ENCODE measurements at places on chromosomes 6 and 20.

- DNase-seq: no peak
These were observed 10.8 kb upstream of the FKBP1A start for GRCh38 chr20:1403624-1404023.

GRCh38 chr6:13617066-13617465 lies 1.9 kb downstream of the NOL7 start:
- no peak for DNase-seq

DNA sequence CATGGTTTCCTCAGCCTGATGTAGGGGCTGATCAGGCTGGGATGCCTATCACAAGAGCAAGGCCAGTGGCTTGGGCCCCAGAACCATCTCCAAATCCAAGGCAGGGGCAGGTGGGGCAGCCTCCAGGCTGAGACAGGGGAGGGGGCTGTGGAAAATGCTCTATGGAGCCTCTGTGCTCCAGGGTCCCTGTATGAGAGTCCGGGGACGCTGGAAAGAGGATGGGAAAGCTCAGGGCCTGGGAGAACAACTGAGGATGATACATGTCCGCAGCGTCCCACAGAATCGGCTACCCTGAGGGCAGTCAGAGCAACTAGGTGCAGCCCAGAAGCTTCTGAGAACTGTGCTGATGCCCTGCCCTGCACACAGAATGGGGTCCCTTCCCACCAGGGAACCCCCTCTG lies 43.4 kb downstream of the CPXM1 start:
- no peak for DNase-seq

DNA sequence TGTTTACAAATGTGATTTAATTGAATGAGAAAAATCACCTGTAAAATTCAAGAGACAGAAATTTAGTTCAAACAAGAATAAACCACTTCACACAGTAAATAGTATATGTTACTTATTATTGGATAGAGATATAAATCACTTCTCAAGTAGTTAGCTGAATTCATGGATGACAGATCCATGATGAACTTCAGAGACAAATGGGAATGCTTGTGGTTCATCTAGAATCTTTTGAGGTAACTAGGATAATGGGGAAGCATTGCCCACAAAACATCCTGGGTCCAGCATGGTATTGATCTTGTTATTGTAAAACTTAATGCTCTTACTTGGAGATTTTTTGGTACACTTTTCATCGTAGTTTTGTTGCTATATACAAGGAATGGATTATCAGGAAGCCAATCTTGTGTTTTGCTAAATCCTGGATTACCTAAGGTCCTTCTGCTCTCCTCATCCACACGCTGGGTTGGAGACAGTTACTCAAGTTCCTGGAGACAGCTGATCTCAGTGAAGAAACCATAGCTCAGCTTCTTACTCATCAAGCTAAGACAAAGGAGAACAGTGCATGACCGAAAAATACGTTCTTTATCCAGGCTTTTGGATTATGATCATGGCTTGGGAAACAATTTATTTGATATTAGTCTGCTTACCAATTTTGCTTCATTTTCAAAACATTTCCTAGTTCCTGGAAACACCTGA lies 142.5 kb upstream of the PREP start:
- no peak for DNase-seq

DNA sequence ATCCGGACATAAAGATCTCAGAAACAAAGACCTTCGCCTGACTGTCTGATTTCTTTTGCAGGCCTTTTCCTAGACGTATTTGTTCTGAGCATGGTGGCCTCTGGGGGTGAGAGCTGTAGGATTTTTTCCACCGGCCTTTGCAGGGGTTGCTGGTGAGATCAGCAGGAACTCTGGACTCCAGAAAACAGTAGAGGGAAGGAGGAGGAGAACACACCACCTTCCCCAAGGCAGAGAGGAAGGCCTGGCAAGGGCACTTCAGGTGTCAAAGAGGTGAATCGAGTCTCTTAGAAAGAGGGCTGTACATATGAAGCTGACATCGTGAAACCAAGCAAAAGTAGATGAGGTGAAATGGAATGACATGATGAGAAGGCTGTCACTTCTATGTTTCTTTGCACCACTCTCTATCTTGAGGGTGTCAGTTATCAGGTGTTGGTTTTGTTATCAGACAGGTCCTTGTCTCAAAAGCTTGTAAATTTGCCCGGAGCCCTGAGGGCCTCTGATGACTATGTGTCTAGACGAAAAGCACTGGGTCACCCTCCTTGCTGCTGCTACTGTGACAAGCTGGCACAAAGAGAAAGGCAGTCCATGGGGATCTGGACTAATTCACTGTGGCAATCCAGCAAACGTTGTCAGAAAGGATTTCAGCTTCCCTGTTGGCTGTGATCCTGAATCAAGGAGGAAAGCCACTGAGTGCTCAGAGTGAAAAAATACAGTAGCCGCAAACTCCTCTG lies 91.3 kb upstream of the MAP3K7 start:
- DNase-seq: no peak

- DNase-seq: peak; percentile 30
These were observed 166.5 kb upstream of the MYLIP start for GRCh38 chr6:15962449-15962764.

DNA sequence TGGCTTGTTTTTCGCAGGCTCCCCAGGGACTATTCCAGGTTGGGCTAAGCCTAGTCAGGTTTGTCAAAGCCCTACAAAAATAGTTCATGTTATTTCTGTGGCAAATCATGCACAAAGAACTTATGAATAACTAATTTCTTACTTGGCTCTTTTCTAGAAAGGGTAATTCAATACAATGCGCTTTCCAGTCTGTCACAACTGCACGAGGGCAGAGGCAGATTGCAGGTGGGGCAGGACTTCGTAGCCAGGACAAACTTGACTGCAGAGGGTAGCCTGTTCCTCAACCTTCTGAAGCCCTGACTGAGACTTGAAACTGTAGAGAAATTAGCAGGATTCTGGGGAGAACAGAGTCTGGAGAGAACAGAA lies 253.5 kb downstream of the QKI start:
- no peak for DNase-seq

GRCh38 chr6:5025911-5026819 lies 22.3 kb upstream of the RPP40 start:
- DNase-seq: no peak

DNA sequence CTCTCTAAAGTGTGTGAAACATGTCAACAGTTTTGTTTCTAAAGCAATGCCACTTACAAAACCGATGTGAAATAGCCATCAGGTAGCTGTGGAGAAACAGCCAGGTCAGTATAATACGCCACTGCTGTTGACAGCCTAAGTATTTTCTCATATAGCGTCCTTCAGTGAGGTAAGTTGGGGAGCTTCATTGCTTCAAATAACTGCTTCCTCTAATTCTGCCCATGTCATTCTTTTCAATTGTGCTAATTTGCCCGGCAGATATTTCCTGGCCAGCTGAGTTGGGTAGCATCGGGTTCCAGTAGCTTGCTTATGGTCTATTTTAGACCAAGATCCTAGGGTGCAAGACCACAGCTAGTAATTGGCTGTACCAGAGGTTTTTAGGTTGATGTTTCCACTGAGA lies 2.1 kb upstream of the ARMC2 start:
- no peak for DNase-seq

- DNase-seq: no peak
These were observed 8.5 kb upstream of the KIAA1755 start for GRCh38 chr20:38269040-38269439.

- no peak for DNase-seq
These were observed 91.5 kb upstream of the GCM1 start for GRCh38 chr6:53240139-53240538.

DNA sequence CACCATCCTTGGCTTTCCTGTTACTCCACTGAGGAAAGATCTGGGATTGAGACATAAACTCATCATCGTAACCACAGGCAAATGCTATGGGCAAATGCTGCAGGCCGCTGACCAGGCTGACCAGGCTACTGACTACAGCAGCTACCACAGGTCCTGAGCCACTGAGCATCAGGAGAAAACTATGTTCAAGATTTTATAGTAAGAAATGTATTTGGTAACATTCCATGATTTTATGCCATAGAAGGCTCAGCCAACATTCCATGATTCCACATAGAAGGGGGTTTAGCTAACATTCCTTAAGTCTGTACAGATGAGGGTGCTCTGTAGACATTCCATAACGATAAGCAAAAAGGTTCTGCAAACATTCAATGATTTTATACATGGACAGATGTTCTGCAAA lies 16.1 kb upstream of the B4GALT5 start:
- DNase-seq: no peak

GRCh38 chr6:26452631-26453235 lies 5.0 kb upstream of the BTN2A1 start:
- no peak for DNase-seq

DNA sequence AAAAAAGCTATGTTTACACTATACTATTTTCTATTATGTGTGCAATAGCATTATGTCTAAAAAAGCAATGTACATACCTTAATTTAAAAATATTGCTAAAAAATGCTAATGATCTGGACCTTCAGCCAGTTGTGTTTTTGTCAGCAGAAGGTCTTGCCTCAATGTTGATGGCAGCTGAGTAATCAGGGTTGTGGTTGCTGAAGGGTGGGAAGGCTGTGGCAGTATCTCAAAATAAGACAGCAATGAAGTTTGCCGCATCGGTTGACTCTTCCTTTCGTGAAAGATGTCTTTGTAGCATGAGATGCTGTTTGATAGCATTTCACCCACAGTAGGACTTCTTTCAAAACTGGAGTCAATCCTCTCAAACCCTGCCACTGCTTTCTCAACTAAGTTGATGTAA lies 134.7 kb upstream of the CDYL start:
- DNase-seq: no peak

- DNase-seq: no peak
These were observed 242.6 kb upstream of the CDYL start for GRCh38 chr6:4533576-4533975.

DNA sequence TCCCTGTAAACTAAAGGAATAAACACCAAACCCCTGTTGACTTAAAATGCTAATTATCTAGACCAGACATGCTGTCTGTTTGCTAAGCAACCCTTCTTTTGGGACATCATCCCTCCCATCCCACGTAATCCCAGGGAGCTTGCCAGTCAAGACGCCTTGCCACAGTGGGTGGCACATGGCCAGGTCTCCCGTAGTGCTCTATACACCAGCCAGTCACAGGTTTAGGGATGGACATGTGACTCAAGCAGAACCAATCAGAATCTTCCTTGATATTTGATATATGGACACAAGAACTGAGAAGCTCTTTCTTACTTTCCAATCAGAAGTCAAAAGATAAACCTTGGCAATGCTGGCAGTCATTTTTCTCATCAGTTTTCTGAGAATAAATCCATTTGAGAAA lies 60.0 kb downstream of the CNKSR3 start:
- no peak for DNase-seq

GRCh38 chr20:32110727-32111126 lies 1.2 kb downstream of the TM9SF4 start:
- no peak for DNase-seq

DNA sequence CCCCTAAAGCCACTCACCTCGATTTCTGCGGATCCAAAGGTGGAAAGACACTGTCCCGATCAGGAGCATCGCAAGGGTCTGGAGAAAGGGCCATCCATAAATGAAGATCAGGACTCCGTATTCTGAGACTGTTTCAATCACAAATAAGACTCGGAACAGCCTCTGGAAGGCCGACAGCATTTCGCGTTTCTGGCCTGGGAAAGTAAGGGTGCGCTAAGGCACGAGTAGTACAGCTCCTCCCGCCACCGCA lies 44.6 kb downstream of the DPPA5 start:
- no peak for DNase-seq

GRCh38 chr6:39361657-39362486 lies 39.4 kb upstream of the KCNK16 start:
- DNase-seq: peak; percentile 56

DNA sequence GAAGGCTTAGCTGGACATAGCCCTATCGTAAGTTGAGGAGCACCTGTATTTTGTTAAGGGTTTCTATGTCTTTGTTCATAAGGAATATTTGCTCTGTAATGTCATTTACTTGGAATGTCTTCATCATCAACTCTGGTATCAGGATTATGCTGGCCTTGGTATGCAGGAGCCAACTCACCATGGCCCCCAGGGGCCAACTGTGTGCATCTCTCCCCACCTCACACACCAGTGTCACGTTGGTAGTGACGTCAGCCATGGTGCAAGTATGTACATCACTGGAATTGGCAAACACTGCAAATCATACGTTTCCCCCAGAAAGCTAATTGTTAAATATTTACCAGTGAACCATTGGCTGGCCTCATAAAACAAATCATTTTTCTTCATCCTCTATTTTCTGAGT lies 70.8 kb downstream of the YTHDF1 start:
- no peak for DNase-seq

DNA sequence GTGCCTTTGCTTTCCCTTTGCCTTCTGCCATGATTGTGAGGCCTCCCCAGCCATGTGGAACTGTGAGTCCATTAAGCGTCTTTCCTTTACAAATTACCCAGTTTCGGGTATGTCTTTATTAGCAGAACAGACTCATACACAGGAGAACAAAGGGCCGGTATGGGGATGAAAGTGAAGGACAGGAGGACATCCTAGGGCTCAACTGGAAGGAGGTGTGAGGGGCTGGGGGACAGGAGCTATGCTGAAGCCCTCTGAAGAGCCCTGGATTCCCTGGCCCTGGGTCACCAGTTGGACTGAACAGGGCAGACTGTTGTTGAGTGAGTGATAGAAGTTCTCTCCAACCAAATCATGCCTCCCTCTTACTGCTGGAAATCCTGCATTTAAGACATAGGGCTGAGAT lies 105.8 kb downstream of the SCML4 start:
- DNase-seq: no peak

DNA sequence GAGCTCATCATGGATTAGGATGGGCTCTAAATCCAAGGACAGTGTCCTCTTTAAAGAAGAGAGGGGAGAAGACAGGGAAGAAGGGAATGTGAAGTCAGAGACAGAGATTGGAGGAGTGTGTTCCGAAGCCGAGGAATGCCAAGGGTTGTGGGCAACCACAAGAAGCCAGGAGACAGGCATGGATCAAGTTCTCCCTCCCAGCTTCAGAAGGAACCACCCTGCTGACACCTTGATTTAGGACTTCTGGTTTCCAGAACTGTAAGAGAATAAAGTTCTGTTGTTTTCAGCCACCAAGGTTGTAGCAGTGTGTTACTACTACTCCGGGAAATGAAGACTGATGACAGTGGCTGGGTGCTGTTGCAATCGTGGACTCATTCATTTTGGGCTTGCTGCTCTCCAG lies 120.1 kb downstream of the RPS12 start:
- DNase-seq: no peak

- DNase-seq: no peak
These were observed 59.6 kb upstream of the QKI start for GRCh38 chr6:163354761-163355425.

GRCh38 chr20:41592516-41593216 lies 25.5 kb downstream of the CHD6 start:
- no peak for DNase-seq

DNA sequence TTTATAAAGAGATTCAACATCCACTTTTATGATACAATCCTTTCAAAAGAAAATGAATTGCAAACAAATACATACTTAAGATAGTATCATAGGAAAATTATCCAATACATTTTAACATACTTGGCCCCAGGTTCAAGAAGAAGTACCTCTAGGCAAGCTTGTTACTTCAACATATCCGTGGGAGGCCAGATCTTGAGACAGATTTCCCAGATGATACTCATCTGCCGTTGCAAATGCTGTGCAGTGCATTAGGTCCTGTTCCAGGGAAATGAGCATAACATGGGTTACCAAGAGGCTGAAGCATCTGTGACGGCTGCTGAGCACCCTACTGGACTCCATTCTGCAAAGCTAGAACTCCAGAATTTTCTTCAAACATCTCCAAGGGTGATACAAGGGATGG lies 15.6 kb downstream of the RMND1 start:
- DNase-seq: no peak

Data from Jurkat, Clone E6-1 (cell line).